ENCODE measurements at places on chromosomes 5 and 9.
A peak's percentile ranks its signal among the peaks of the same experiment; 100 is the strongest.

DNA sequence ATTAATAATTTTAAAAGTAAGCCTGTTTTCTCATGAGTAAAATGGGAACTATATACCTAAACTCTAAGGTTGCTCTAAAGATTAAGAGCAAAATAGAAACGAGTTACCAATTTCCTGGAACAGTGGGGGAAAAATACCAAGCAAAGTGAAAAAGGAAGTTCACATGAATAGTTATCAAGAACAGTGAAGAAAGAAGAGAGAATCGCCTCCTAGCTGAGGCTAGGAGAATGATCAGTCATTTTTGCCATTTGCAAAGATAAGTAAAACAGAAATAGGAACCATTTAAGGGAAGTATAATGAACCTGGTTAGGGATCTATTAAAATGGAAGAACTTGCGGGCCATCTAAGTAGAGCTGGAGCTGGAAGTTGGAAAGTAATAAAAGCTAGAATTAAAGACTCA, 50.7 kb downstream of the P4HA2 start:
- no peak for DNase-seq

DNA sequence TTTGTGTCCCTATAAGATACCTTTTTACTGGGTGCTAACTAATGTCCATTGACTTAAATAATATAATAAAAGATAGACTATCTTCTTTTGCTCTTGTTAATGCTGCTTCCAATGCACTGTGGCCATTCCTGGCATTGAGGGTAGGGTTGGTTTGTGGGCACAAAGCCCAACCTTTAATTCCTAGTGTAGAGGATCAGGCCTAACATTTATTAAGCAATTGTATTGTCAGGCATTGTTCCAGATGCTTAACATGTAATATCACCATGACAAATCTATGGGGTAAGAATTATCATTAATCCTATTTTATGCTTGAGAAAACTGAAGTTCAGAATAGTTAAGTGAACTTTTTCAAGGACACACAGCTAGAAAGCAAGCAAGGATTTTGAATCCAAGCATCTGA, 60.4 kb upstream of the GPBP1 start:
- no peak for DNase-seq

- no peak for DNase-seq
Observed at GRCh38 chr5:177472460-177473442, 683 bp downstream of the DBN1 start.

- DNase-seq, result no peak
Observed at GRCh38 chr5:514101-514485, 10.2 kb downstream of the SLC9A3 start.

GRCh38 chr5:134086943-134087305, 27.6 kb upstream of the TCF7 start:
- no peak for DNase-seq

DNA sequence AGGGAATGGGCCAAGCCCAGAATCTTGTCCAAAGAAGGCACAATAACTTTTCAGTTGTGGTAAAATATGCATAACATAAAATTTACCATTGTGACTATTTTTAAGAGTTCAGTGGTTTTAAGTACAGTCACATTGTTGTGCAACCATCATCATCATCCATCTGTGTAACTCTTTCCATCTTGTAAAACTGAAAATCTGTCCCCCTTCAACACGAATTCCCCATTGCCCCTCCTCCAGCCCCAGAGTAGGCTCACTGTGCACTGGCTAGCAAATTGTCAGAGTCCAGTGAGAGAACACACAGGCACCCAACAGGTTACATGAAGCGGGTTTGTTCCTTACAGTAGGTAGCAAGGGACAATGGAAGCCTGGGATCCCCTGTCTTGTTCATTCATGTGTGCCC, 13.7 kb downstream of the BARX1 start:
- no peak for DNase-seq

- DNase-seq, result no peak
Observed at GRCh38 chr5:175606409-175606808, 51.5 kb upstream of the HRH2 start.

DNA sequence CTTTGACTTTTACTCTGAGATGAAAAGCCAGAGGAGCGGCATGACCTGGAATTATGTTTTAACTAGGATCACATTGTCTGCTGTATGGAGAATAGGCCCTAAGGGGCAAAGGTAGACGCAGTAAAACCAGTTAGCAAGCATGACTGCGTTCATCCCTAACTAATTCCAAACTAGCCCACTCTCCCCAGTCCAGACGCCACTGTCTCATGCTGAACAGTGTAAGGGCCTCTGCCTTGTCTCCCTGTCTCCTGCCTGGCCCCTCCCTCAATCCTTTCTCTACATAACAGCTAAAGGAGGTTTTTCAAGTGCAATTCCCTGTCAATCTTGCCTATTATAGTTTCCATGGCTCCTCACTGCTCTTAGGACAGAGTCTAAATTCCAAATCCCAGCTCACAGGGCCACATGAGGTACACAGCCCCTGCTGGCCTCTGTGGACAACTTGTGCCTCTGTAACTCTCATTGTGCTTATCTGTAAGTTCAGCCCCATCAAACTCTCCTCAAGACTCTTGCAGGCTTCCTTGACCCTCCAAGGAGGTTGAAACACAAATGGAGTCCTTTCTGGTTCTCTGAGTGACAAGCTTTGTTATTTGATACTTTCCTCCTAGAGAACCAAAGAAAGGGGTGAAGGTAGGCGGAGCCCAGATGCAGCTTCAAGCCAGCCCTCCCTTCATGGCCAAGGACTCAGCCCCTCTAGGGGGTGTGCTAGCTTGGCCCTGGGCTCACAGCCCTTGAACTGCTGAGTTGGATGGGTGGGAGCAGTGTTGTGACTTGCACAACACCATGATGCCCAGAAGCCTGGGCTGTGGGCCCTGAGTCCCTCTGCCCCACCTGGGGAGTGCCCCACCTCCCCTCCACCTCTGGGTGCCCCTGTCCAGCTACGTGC, 16.0 kb upstream of the SLC22A4 start:
- no peak for DNase-seq

DNA sequence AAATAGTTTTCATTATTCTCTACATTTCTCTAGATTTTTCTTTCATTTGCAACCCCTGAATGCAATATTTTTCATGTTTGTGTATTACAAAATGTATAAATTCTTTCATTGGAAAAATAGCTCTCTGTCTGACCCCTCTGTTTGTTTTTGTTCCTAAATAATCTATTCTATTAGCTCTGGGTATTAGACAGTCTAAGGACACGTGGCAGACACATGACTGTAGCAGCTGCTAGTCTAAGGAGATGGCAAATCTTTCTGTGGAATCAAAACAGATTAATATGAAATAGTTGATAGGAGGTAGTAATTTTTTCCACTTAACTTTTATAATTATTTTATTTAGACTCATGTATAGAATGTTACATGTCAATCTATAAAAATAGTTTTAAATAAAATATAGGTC, 21.4 kb upstream of the SPATA9 start:
- DNase-seq, result no peak

- no peak for DNase-seq
Observed at GRCh38 chr9:94827584-94828304, 101.2 kb downstream of the AOPEP start.

- DNase-seq, result peak; percentile 60
Observed at GRCh38 chr9:36407122-36407723, 7.2 kb upstream of the RNF38 start.

DNA sequence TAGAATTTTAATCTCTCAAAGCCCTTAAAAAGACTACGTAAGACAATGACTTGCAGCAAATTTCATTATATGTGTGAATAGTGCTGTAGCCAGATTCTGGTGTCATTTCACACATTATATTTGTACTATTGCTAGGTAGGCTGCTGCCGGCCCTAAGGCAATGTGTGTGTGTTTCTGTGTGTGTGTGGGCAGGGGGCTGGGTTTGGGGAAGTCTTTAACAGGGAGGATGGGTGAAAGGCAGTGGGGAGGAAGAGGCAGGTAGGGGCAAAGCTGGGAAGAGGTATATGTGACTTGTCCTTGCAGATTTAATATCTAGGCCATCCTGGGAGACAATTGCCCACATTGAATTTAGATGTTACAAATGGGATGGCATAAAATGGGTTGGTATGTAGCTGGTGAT, 130.8 kb downstream of the MACIR start:
- no peak for DNase-seq

DNA sequence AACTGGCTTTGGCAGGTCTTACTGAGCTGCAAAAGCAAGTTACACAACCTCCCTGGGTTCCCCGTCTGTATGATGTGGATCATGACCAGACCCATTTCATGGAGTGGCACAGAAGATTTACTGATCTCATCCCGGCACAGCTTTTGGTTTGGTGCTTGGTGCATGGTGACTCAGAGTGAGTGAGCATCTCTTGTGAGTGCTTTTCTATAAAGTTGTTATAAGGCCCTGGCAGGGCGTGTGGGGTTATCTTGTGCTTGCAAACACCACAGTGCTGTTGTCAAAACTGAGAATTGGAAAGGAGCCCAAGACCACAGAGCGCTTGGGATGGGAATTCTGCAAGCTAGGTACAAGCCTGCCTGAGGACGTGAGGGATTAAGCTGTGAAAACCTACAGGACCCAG, 425.2 kb downstream of the GADD45G start:
- DNase-seq, result peak; percentile 64

Measured in mammary epithelial cell (primary cell).